ENCODE measurements at places on chromosomes 2 and 18.

DNA sequence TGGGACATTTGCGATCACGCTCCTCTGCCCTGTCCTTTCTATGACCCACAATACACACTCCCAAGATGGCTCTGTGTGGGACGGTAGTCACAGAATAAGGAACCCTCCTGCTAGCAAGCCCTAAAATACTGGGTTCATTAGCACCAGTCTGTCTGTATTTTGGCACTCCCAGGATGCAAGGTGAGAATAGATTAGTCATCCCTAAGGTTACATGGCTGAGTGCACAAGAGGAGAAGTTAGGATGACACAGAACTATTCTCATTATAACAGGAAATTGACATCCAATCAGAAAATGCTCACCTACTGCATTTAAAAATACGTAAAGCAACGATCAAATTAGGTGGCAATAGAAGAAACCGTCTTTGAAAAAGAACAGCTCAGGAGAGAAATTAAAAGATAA is 590.2 kb downstream of the EPHA4 start:
- no peak for DNase-seq

DNA sequence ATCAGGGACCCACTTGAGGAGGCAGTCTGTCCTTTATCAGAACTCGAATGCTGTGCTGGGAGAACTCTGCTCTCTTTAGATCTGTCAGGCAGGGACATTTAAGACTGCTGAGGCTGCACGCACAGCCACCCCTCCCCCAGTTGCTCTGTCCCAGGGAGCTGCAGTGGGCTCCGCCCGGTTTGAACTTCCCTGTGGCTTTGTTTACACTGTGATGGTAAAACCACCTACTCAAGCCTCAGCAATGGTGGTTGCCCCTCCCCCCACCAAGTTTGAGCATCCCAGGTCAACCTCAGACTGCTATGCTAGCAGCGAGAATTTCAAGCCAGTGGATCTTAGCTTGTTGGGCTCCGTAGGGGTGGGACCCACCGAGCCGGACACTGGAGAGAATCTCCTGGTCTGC is 11.8 kb upstream of the LHCGR start:
- DNase-seq, result no peak

DNA sequence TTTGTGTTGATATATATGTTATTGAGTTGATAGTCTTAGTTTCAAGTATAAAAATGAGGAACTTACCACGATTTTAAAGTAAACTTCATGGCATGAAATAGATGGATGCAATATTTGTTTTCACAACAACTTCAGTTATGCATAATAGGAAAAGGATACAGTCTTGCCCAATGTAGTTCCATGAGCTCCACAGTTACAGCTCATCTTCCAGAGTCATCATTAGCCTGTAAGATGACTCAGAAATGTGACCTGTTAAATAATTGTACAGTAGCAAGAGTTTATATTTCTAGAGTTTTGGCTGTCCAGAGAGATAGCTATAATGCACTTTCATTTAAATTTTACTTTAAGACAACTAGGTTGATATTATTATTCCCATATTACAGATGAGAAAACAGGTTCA is 80.9 kb upstream of the ARHGAP28 start:
- no peak for DNase-seq

DNA sequence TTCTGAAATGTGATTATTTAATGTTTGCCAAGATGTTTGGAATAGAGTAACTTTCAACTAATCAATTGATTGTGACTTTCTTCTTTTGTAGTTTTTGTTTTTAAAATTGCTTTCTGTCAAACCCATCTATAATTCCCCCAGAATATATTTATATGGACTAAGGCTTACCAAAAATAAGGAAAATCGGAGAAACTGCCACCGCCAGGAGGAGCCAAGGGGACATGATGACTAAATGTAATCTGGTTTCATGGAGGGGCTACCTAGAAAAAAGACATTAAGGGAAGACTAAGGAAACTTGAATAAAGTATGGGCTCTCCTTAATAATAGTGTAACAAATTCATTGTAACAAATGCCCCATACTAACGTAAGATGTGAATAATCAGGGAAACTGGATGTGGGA is 19.5 kb downstream of the BOLA3 start:
- DNase-seq, result no peak

DNA sequence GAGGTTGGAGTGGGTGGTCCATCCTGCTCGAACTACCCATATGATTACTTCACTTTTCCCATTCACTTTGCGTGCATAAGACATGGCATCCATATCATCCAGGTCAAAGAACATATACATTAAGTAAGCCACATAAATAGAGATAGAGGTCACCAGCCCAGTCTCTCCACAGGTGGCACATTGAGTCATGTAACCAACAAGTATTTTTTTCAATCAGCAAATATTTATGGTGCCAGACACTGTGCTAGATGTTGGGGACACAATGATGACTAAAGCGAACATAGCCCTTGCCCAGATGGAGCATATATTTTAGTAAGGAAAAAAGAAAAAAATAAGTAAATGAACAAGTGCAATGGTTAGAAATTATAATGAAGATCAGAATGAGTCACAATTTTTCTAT is 83.6 kb upstream of the LCLAT1 start:
- no peak for DNase-seq

DNA sequence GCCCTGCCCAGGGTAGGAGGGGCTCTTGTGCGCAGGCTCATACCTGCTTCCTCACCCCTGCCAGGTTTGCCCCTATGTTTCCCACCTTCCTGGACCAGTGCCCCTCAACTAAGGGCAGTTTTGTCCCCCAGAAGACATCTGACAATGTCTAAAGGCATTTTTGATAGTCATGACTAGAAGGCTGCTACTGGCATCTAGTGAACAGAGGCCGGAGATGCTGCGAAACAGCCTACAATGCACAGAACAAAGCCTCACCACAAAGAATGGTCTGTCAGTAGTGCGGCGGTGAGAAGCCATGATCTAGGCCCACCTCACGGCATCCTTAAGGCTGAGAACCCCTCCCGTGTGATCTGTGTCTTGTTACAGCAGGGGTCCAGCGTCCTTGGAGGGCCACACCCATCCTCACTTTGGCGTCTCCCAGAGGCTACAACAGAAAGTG is 96.0 kb downstream of the TMEM17 start:
- no peak for DNase-seq

GRCh38 chr2:387980-388421 is 100.1 kb upstream of the ALKAL2 start:
- DNase-seq, result no peak
